ENCODE measurements at places on chromosomes 3 and 15.

DNA sequence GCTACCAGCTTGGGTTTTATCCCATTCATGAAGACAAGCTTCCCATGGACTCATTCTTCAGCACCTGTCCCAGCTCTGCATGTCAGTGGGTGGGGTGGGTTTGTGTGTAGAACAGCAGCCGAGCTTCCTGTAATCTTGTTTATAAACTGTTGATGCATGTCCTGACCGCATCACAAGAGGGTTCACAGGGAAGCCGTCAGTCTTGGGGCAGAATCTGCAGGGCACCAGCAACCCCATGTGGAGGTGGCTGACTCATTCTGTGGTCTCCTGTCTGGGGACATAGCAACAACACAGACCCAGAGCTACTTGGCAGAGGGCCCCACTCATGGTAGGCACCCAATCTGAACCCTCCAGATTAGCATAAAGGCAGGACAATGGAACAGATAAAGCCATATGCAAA, 35.6 kb downstream of the DAPK2 start:
- DNase-seq = peak; percentile 97
- peak overlapping the region; percentile 31 for H3K4me3 ChIP-seq
- peaks cover 5% of the 10 kb centered on the region for H3K36me3 ChIP-seq
- peaks cover 68% of the 10 kb centered on the region for H3K4me1 ChIP-seq

DNA sequence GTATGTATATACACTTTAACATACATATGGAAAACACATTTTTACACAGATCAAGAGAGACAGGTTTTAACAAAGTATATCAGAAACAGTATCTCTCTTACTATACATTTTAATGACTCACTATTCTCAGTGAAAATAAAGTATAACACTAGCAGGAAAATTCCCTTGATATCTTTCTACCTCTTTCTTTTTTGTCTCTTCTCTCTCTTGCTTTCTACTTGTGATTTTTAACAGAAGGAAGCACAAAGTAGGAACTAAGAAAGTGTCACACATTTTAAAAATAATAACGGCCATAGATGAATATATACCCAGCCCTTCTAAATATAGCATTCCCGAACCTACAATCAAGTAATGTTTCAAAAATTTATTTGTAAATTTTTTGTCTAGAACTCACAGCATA, 4.8 kb downstream of the DENND4A start:
- H3K27me3 ChIP-seq = no peaks in the 10 kb centered on the region
- H3K4me3 ChIP-seq = peak overlapping the region; percentile 2
- peaks cover 14% of the 10 kb centered on the region for H3K4me1 ChIP-seq
- DNase-seq = no peak
- peak overlapping the region; percentile 87 for H3K27ac ChIP-seq
- no peaks in the 10 kb centered on the region for H3K36me3 ChIP-seq

- H3K27me3 ChIP-seq = no peaks in the 10 kb centered on the region
- H3K36me3 ChIP-seq = no peaks in the 10 kb centered on the region
- no peak overlapping the region for H3K4me3 ChIP-seq
- H3K4me1 ChIP-seq = no peaks in the 10 kb centered on the region
- DNase-seq = no peak
- no peak overlapping the region for H3K27ac ChIP-seq
Observed at GRCh38 chr3:114571363-114571762, 277.5 kb downstream of the TIGIT start.

DNA sequence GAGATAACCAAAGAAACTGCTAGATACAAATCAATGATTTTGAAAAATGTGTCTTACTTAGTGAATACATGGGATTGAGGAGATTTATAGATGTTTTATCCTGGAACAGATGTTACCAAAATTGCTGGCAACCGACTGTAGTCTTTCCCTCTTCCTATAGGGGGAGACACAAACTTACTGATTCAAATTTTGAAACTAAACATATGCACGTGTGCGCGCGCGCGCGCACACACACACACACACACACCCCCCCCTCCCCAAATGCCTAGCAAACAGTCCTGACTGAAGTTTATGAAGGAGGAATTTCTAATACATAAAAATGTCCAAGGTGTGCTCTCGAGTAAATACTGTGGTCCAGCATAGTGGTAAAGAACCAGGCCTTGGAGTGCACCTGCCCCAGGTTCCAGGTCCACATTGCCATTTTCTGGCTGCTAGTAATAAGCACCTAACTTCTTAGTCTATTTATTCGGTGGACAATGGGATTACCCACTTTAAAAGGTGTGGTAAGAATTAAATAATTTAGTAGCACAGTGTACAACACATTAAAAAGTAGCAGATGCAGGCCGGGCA, 18.5 kb upstream of the C3orf62 start:
- H3K27me3 ChIP-seq = no peaks in the 10 kb centered on the region
- H3K4me3 ChIP-seq = no peak overlapping the region
- H3K36me3 ChIP-seq = peaks cover 96% of the 10 kb centered on the region
- peaks cover 7% of the 10 kb centered on the region for H3K4me1 ChIP-seq
- peak; percentile 35 for DNase-seq

GRCh38 chr15:40695469-40695890, 506 bp downstream of the RAD51 start:
- peak overlapping the region; percentile 98 for H3K27ac ChIP-seq
- H3K4me1 ChIP-seq = peaks cover 10% of the 10 kb centered on the region
- peak; percentile 33 for DNase-seq
- peaks cover 21% of the 10 kb centered on the region for H3K36me3 ChIP-seq
- H3K4me3 ChIP-seq = peak overlapping the region; percentile 96
- H3K27me3 ChIP-seq = no peaks in the 10 kb centered on the region

DNA sequence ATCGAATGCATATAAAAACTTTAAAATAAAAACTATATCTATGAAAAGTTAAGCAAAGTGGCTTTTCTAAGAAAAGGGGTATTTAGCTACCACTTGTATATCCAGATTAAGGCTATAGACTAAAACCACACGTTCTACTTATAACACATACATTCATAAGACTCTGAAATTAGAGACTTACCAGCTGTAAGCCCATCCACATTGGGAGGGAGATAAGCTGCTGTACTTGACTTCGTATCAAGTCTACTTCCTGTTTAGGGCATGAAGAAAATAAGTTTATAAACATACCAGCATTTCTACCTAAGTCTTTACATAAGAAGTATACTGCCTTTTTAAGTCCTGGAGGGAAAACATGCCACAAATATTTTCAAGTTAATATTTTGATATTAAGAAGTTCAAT, 27.7 kb downstream of the AQR start:
- H3K4me3 ChIP-seq = no peak overlapping the region
- H3K4me1 ChIP-seq = peaks cover 4% of the 10 kb centered on the region
- no peaks in the 10 kb centered on the region for H3K27me3 ChIP-seq
- peaks cover 65% of the 10 kb centered on the region for H3K36me3 ChIP-seq

DNA sequence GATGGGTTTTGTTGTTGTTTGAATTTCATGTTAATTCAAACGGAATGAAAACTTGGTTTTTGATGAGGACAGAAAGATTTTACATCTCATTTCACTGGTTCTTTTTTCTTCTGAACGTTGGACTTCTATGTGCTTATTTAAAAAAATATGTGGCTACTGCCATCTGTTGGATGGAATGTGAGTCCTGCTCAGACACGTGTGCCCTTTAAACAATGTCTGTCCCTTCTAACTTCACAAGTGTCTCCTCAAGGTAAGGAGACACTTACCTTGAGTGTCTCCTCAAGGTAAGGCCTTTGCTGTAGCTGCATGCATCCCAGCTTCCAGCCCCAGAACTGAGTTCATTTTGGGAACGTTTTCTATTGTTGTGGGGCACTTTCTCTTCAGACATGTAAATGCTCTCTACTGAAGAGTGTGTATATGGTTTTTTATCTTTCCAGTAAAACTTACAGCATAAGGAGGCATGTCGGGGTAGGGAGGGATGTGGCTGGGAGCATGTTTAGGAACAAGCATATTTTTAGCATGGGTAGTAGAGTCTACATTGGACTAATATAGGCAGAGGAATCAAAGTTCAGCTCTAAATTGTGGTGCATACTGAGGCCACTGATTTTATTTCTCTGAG, 63.1 kb upstream of the UBE3A start:
- no peaks in the 10 kb centered on the region for H3K27me3 ChIP-seq
- no peaks in the 10 kb centered on the region for H3K4me1 ChIP-seq
- no peak overlapping the region for H3K4me3 ChIP-seq
- no peaks in the 10 kb centered on the region for H3K36me3 ChIP-seq

- no peaks in the 10 kb centered on the region for H3K4me1 ChIP-seq
- no peak overlapping the region for H3K27ac ChIP-seq
- no peaks in the 10 kb centered on the region for H3K36me3 ChIP-seq
- peak; percentile 34 for DNase-seq
- H3K27me3 ChIP-seq = no peaks in the 10 kb centered on the region
Observed at GRCh38 chr3:82643948-82644347, 882.5 kb upstream of the GBE1 start.

- no peak overlapping the region for H3K27ac ChIP-seq
- H3K4me3 ChIP-seq = no peak overlapping the region
- H3K4me1 ChIP-seq = peaks cover 15% of the 10 kb centered on the region
- peaks cover under 1% of the 10 kb centered on the region for H3K36me3 ChIP-seq
- H3K27me3 ChIP-seq = no peaks in the 10 kb centered on the region
Observed at GRCh38 chr15:85772668-85773067, 22.1 kb downstream of the KLHL25 start.

GRCh38 chr3:149442851-149443544, 31.5 kb upstream of the TM4SF4 start:
- DNase-seq = peak; percentile 45
- H3K27ac ChIP-seq = no peak overlapping the region
- no peaks in the 10 kb centered on the region for H3K36me3 ChIP-seq
- no peak overlapping the region for H3K4me3 ChIP-seq
- no peaks in the 10 kb centered on the region for H3K27me3 ChIP-seq
- H3K4me1 ChIP-seq = peaks cover 14% of the 10 kb centered on the region

DNA sequence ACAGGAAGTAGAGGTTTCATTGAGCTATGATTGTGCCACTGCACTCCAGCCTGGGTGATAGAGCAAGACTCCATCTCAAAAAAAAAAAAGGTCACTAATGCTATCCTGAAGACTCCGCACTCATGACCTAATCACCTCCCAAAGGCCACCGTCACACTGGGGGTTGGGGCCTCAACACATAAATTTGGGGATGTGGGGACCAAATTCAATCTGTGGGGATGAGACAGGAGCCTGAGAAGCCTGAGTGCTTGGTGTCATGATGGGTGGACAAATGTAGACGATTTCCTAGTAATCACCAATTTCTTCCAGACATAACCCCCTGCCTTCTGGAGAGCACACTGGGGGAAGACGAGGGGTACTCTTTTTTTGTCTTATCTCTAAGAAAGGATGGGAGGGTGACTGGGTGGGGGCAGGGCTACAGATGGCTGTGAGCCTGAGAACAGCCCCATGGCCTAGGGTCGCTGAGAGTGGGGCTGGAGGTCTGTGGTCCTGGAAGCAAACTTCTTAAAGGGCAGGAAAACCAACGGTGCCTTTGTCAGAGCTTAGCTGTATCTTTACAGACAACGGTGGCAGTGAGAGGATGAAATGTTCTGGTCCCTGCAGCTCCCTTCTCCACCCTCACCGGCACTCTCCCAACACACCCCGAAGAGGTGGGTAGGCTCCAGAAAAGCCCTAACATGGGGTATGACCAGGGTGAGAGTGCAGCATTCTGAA, 16.6 kb upstream of the KLF13 start:
- H3K4me1 ChIP-seq = peaks cover 5% of the 10 kb centered on the region
- no peak overlapping the region for H3K4me3 ChIP-seq
- H3K36me3 ChIP-seq = no peaks in the 10 kb centered on the region

GRCh38 chr3:30162579-30162978, 443.8 kb upstream of the TGFBR2 start:
- no peaks in the 10 kb centered on the region for H3K27me3 ChIP-seq
- no peak overlapping the region for H3K27ac ChIP-seq
- no peak overlapping the region for H3K4me3 ChIP-seq
- H3K4me1 ChIP-seq = peaks cover 13% of the 10 kb centered on the region
